CD4-positive, alpha-beta T cell treated with Interleukin-2 at 100 ng/mL for 4 hours (primary cell): ENCODE measurements at places on chromosomes 4 and X.

- DNase-seq: no peak
These were observed 28.5 kb downstream of the TRIM61 start for GRCh38 chr4:164948975-164949374.

DNA sequence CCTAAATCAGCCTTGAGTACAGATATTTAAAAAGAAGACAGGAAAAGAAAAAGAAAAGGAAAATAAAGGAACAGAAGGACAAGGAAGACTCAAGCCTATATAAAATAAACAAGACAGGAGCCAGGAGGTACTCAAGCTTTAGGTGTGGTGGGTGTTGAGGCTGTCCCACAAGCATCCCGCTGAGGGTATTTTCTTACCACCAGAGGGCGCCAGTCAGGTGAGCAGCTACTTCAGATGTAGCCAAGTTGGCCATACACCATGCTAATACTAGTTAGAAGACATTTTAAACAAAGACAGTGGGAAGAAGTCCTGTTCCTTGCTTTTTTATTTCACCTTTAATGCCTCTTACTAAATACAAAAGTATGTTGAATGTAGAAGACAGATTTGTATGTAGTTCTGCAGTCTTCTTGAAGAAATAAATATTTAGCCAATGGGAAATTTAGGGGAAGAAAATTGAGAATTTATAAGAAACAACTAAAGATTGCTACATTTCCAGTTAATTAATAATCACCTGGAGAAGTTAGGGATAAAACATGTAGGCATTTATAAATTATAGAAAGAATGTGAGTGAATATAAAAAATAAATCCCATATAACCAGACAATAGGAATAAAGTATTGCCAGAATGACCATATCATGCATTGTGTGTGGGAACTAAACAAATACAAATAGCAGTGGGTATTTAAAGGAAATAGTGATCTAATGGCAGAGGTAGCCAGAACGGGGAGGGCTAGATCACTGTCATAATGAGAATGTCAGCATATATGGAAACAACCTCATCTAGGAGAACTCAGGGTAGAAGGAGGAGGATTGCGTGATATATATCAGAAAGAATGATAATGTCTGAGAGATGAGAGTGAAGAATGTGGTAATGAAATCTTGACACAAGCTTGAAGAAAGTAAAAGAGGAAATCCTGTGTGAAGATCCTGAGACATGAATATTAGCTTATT lies 71.0 kb downstream of the MTHFD2L start:
- DNase-seq: peak; percentile 74

DNA sequence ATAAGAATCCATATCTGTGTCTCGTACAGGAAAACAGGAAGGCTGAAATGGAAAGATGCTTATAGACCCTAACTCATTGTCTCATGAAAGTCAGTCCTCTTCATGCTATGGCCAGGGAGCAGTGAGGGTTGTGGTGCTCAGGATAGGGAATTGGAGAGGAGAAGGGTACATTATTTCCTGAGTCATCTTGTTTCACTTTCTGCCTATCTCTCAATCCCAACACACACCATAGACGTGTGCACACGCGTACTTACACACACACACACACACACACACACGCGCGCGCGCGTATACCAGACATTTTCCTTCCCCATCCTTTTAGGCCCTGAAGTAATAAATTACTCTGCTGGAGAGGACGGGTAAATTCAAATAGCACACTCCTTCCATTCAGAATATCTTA lies 53.7 kb upstream of the PRRG3 start:
- no peak for DNase-seq

- DNase-seq: peak; percentile 45
These were observed 20.5 kb downstream of the SEL1L3 start for GRCh38 chr4:25842229-25842845.

DNA sequence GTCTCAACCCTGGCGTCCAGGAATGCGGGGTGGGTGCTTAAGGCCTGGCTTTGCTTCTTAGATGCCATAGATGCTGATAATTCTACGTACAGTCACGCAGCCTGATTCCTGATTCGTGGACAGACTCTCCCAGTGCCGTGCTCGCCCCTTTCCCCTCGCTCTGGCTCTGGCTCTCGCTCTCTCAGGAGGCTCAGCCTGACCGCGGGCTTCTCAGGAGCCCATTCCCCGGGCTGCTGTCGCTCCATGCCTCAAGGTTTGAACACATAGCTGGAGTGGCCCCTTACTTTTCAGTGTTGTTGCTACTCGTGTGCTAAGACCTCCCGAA lies 59.2 kb upstream of the ZC4H2 start:
- no peak for DNase-seq

- no peak for DNase-seq
These were observed 3.9 kb downstream of the ARSJ start for GRCh38 chr4:113975578-113975977.

DNA sequence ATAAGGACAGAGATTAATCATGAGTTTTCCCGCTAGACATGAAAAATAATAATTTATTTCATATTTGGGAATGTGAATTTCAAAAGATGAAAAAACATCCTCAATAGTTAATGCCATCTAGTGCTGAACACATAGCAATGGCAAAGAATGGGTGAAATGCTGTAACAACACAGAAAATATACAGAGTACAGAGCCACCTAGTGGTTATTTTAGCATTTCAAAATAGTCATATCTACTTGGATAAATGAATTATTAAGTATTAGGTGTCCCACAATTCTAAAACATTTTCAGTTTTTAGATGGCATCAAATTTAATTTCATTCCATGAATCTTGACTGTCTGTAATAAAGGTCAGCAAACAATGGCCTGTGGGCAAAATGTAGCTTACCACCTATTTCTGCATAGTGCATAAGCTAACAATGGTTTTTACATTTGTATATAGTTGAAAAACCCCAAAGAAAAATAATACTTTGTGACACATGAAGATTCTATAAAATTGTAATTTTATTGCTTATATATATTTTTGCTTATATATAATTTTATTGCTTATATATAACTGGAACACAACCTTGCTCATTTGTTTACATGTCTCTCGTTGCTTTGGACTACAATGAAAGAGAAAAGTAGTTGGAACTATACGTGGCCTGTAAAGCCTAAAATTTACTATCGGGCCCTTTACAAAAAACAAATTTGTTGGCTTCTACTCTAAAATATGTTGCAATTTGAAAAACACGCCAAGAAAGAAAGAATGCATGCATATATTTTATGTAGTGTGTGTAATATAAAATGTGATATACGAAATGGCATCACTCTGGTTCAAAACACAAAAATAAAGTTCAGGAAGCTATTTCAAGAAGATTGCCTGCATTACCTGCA lies 99.1 kb upstream of the FAM47C start:
- no peak for DNase-seq

DNA sequence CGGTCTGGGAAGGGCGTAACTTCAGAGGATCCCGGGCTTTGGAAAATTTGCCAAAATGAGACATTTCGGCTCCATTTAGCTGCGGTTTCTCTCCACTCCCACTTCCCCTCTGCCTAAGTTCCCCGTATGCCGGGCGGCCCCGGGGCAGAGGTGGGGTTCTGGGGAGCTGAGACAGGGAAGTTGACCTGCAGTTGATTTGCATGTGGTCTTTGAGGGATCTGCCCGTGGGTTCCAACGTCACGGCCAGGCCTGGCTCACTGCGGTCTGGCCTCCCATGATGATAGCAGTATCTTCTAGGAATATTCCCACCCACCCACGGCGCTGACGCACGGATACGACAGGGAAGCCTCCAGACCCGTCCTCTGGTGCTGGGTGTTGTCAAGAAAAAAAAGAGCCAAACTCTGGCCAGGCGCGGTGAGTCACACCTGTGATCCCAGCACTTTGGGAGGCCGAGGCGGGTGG lies 27.3 kb upstream of the CRLF2 start:
- DNase-seq: peak; percentile 23

DNA sequence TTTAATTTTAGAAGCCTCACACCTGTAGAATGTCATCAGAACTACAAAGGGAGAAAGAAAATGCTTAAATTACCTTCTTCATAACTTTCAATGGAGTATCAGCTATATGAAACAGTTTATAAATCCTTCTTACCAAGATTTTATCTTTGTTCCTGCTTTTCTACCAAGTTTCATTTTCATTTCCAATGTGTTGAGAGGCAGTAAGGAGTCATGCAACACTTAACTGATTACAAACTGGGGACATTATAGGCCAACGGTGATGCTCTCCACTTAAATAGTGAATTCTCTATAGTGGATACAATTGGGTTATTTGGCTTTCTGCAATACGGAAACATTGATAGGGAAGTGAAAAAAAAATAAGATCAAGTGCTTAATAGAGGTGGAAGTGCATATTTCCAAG lies 145.2 kb upstream of the FTHL17 start:
- DNase-seq: no peak
